Stimulated activated CD4-positive, alpha-beta T cell treated with anti-CD3 and anti-CD28 coated beads, Interleukin-1b, Interleukin-23, amount 100 ng/mL, for 1 hour (primary cell): ENCODE measurements at places on chromosomes 4 and X.

- no peak for DNase-seq
These were observed 111.1 kb upstream of the HPGD start for GRCh38 chr4:174633399-174633798.

- DNase-seq, result no peak
These were observed 119.8 kb upstream of the TEX13D start for GRCh38 chrX:124212622-124213021.

- no peak for DNase-seq
These were observed 31.1 kb downstream of the SULT1E1 start for GRCh38 chr4:69828828-69829227.

DNA sequence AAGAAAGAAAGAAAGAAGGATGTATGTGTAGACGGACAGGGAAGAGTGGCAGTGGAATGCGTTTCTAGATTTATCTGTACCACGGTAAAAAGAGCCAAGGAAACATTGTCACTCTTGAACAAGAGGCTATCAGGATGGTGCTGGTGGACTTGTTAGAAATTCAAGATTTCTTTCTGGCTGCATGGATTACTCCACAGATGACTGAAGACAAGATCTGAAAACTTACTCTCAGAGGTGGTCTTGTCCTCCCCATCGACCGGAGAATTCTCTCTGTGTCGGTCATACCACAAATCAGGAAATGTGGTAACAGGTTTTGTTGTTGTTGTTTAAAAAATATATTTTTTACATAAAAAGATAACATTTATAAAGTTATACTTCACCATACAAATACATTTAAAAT, 11.8 kb downstream of the DSPP start:
- DNase-seq, result no peak

GRCh38 chrX:134002921-134003615, 17.7 kb upstream of the GPC3 start:
- DNase-seq, result no peak

DNA sequence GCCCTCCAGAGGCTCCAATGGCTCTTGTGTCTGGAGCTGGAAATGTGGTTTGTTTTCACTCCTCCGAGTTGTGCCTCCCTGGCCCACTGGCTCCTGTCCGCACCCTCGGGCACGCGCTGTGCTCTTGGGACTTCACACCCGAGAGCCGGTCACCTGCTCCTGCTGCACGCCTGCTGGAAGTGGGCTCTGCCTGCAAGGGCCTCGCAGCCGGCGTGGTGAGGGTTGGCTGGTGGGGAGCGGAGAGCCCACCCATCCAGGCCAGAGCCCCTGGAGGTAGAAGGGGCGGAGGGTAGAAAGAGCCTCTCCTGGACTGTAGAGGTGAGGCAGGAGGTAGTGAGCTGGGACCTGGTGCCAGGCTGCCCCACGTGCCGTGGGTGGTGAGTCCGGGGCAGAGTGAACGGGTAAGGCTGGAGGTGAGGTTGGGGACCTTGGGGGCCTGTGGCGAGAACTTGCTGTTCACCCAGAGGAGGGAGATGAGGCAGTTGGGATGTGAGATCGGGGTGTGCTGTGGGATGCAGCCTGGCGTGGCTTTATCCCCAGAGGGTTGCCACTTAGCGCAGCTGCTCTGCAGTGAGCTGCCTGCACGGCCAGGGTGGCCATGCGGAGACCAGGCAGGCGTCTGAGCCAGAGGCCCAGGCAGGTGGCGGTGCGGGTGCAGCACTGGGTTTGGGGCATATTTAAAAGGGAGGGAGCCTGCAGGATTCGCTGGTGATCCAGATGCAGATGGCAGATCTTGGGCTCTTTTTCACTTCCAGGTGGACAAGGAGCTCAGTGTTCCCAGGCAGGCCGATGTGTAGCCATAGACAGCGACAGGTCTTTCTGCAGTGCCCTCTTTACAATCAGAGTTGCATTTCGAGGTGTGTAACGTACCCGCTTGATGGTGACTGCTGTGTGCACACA, 48.8 kb downstream of the PCGF3 start:
- no peak for DNase-seq

- peak; percentile 2 for DNase-seq
These were observed 160.2 kb downstream of the NHS start for GRCh38 chrX:17535229-17535628.

GRCh38 chrX:358651-359143, 28.0 kb downstream of the PPP2R3B start:
- no peak for DNase-seq

DNA sequence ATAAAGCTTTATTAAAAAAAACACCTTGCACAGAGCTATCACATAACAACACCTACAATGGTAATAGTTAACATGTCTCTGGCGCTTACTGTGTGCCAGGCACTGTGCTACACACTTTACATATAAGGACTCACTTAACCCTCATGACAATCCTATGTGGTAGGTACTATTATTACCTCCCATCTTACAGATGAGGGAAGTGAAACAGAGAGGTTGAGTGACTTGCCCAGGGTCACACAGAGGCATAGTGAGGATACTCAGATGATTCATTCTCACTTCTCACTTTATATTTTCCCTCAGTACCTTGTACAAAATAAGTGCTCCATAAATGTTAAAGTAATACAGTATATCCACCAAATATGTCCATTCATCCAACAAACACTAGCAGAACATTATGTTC, 43.4 kb upstream of the IQSEC2 start:
- no peak for DNase-seq

DNA sequence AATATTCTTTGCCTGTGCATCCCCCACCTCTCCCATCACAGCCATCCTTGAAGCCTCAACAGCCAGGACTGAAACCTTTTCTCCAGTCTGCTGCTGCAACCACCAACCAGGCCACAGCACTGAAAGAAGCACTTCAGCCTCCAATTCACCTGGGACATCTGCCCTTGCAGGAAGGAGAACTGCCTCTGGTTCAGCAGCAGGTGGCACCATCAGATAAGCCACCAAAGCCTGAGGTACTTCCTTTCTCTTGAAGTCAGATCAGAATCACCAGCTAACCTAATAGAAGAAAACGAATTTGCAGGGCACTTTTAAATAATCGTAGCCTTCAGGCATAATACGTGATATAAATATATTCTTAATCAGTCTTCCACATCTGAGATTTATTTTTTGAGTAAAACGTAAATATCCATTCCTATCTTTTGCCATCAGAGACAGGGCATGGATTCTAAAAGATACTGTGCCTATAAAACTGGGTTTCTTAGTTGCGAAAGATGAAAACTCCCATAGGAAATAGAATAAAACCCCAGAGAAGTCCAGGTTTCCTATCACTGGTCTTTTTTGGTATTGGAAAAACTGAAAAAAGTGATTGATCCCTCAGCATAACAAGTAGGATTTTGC, 9.5 kb downstream of the AMBN start:
- peak; percentile 21 for DNase-seq

DNA sequence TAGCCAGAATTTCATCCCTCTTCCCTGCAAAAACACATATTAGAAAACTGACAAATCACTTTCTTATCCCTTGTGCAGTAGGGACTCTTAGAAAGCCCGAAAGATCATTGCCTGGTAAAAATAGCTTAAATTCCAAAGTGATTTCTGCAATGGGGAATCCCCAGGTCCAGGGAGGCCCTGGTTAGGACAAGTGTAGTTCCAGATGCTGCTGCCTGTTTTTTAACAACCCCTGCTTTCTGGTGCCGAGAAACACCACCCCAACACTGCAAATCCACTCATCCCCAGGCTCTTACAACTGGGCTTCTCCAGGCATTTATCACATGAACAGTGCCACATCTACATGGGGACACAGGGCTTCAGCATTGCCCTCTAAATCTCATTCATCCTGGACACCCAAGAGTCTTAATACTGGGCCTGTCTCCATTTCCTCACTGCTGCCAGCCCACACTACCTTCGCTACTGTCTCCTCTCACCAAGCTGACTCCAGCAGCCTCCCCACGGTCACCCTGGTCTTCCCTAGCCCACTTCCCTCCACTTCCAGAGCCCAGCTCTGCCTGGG, 112.2 kb upstream of the PSAPL1 start:
- no peak for DNase-seq

- DNase-seq, result no peak
These were observed 250.7 kb upstream of the RASGEF1B start for GRCh38 chr4:81722290-81722851.

DNA sequence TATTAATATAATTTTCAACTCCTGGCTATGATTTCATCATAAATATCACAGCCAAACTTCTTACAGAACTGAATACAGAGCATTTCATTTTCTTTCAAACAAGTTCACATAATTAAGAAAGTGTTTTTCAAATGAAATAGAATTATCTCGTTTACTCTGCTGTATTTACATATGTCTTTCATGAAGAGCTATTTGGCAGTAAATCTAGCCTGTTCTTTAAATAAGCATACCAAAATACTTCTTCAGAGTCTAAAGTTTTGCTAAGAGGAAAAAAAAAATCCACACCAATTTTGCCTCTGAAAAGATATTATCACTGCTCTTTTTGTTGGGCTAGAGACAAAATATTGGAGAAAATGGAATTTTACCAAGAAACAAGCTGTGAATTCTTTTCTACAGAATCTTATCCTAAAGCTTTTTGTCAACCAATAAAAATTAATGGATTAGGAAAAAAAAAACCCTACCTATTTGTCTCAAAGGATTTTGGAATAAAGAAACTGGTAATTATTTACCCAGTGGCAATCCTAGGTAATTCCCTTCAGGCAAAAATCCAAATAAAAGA, 287.9 kb upstream of the NR3C2 start:
- DNase-seq, result no peak

DNA sequence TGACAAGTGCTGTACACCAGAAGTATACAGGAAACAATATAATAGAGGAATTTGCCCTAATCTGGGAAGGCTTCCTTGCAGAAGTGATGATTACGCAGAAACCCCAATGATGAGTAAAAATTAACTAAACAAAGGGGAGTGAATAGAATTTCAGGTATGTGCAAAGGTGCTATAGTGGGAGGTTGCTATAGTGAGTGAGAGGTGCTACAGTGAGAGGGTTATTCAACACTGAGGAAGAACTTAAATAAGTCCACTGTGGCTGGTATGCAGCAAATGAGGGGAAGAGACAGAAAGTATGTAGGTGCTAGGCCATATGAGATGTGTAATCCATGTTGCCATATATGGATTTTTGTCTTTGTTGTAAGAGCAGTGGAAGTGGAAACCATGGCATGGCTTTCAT, 69.5 kb downstream of the TRIM2 start:
- no peak for DNase-seq

- no peak for DNase-seq
These were observed 159.4 kb downstream of the ANTXR2 start for GRCh38 chr4:79913581-79913980.

DNA sequence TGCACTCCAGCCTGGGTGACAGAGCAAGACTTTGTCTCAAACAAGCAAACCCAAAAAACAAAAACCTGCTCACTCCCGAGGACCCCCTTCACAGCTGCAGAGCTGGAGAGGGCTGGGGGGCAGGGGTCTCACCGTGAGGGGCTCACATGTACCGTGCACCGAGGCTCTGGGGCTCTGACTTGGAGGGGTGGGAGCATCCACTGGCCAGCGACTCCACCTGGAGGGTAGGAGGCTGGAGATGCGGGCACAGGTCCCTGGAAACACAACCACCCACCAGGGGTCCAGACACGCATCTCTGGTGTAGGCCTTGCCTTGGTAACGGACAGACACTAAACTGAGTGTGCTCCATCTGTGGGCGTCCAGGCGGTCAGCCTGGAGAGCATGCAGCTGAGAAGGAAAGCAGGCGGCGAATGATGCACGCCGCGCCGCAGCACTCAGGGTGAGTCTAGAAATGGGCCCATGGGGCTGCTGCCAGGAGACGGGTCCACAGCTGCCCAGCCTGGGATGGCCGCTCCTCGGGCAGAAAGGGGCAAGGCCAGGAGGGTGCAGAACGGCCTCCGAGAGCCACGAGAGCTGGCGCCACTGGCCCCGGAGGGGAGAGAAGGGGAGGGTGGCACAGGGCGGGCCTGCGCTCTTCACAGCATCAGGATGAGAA, 26.1 kb downstream of the PPP2R3B start:
- DNase-seq, result no peak

DNA sequence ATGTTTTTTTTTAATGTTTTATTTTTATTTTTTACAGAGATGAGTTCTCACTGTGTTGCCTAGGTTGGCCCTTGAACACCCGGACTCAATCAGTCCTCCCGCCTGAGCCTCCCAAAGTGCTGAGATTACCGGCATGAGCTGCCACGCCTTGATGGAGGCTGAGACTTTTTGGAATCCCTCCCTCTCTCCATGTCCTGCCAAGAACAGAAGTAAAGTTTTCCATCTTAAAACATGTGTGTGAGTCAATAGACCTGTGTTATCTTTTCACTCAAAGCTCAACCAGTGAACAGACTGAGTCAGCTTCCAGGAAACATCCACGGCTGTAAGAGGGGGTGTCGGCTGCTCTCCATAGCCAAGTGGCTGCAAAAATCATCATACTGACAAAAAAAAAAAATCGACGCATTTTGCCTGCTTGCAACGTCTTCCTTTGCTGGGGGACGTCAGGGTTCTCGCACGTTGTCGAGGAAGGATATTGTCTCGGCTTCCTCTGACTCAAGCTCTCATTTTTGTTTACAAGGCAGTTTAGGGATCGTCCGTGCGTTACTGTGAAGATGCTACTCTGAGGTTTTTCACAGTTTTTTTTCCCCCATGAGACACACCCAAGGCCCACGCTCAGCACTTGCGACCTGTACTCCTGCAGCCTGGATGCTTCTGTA, 10.0 kb upstream of the ASMTL start:
- DNase-seq, result peak; percentile 62

GRCh38 chr4:183905081-183905592, at the start of gene STOX2:
STOX2 (plus strand) TSS chr4:183905307; CDS start chr4:183906791, 1,484 bp downstream.
- DNase-seq, result no peak

DNA sequence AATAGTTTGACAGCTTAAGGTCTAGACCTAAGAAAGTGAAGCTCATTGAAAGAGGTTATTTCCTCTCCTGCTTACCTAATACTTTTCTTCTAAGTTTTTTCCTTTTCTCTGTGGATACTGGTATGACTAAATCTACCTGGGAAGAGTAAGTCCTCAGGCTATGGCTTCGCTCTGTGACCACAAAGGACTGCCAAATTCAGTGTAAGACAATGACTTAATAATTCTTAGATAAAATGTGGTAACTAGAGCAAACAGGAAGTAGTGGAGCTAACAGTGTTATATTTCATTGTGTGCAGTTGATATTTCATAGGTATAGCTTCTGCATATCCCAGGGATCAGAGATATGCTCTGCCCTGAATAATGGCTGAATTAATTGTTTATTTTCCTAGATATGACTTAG, 418.9 kb downstream of the CCSER1 start:
- no peak for DNase-seq

DNA sequence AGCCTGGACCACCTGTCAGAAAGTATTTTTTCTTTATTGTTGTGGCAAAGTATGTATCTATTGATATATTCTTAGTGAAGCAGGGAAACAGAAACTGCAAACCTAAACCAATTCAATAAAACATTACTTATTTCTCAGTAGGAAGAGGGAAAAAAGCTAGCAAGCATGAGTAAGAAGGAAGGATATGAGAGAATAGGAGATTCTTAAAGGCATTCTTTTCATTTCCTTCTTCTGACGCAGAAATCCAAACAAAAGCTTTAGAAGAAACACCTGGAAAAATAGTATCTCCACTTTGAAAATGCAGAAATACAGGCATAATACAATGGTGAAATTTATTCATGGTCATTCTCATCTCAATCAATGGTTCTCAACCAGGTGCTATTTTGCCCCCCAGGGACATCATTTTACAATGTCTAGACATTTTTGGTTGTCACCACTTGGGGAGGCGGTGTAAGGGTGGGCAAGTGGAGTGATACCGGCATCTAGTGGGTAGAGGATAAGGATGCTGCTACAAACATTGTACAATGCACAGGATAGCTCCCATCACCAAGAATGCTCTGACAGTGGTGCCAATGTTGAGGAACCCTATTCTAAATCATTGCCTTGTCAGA, 21.7 kb upstream of the ATXN3L start:
- no peak for DNase-seq
